ENCODE measurements at places on chromosomes 4 and X.
A peak's percentile ranks its signal among the peaks of the same experiment; 100 is the strongest.

DNA sequence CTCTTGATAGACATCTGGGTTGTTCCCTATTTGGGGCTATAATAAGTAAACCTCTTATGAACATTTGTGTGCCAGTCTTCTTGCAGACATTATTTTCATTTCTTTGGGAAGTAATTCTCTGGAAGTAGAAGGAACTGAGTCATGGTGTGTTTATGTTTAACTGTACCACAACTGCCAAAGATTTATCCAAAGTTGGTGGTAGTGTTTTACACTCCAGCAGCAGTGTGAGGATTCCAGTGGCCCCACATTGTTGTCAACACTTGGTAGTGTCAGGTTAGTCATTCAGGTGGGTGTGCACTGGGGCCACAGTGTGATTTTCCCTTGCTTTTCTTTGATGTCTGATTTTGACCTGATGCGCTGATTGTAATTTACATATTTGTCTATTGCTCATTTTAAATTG is 5.0 kb upstream of the UVSSA start:
- DNase-seq: no peak

DNA sequence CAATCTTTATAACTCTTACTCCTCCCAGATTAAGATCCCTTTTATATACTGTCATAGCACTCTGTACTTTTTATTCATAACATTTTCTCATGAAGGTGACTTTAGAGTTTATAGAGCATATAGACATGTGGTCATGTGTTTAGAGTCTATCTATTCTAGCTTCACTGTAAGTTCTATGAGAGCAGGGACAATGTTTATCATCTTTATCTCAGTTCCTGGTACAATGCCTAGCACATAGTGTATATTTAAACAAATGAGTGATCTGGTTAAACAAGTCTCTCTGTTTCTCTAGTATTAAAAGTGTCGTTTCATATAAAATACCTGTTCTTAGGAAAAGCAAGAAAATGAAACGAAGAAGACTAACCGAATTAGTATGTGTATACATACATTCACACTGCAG is 3.2 kb downstream of the CXCL6 start:
- DNase-seq: no peak

DNA sequence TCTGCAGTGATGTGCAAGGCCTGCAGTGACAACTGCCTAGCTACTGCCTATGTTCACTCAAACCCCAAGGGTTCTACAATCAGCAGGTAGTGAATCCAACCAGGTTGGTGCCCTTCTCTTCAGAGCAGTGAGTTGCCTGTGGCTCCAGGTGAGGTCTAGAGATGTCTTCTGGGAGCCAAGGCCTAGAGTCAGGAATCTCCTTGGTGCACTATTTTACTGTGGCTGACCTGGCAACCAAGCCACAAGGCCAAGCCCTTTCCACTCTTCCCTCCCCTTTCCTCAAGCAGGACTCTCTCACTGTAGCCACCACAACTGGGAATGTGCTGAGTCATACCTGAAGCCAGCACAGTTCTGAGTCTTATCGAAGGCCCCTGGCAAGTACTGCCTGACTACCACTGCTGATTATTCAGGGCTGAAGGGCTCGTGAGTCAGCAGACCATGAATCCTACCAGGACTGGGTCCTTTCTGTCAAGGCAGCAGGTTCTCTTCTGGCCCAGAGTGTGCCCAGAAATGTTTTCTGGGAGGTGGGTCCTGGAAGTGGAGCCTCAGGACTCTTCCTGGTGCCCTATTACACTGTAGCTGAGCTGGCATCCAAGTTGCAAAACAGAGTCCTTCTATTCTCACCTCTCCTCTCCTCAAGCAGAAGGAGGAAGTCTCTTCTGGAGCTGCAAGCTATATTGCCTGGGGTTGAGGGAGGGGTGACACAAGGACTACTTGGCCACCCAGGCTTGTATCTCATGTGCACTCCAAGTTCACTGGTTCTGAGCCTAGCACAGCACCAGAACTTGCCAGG is 111.6 kb downstream of the BTC start:
- DNase-seq: no peak

GRCh38 chr4:72842323-72842722 is 227.2 kb downstream of the COX18 start:
- DNase-seq: no peak

GRCh38 chrX:107227780-107228485 is 21.5 kb downstream of the DNAAF6 start:
- peak; percentile 19 for DNase-seq

DNA sequence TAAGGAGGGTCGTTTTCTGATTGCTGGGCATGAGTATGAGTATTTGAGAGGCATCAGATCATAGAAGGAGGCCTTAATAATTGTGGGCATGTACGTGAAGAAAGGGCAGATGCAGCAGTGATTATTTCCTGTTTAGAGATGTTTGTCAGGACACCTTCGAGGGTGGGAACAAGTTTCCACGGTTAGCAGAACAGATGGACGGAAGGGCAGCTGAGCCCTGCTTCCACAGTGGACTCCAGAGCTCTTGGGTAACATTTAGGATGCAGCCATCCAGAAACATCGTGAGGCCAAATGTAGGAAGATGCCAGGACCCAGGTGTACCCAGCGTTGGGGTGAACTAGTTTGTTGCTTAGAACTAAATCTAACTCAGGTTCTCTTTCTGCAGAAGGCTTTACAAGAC is 231.3 kb upstream of the FAT1 start:
- DNase-seq: no peak

DNA sequence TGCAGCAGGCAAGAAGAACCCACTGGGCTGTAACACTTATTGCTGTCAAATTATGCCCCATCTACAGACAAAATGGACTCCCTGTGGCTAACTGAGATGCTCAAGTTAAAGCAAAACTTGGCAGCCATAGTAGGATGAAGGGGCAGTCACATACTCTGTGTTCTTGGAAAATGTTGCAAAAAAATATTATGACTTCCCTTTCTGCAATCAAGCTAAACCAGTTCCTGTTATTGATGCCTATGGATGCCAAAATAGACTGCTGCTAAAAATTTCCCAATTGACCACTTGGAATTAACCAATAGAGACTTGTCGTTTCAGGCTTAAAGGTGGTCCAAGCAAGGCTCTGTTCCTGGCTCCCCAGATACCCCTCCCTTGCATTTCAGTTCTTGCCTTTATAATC is 49.5 kb downstream of the IQCM start:
- DNase-seq: no peak

- no peak for DNase-seq
Measured at GRCh38 chr4:183626168-183626567, 32.8 kb downstream of the RWDD4 start.
